ENCODE measurements at places on chromosomes 16 and 17.

DNA sequence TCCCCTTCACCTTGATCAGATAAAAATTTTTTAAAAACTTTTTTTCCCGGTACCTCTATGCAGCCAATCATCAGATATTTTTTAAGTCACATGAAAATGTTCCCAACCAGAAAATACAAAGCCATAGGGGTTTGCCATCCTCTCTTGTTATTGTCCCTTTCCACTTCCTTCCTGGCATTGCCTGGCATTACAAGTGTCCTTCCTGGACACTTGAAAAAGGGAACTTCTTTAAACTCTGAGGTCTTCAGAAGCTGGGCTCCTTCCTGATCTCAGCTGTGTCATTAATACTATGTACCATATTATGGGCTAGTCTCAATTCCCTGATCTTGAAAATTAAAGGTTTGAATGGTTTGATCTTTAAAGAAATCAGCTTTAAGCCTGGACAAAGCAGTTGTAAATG, 64.9 kb downstream of the TEX14 start:
- no peak for DNase-seq

DNA sequence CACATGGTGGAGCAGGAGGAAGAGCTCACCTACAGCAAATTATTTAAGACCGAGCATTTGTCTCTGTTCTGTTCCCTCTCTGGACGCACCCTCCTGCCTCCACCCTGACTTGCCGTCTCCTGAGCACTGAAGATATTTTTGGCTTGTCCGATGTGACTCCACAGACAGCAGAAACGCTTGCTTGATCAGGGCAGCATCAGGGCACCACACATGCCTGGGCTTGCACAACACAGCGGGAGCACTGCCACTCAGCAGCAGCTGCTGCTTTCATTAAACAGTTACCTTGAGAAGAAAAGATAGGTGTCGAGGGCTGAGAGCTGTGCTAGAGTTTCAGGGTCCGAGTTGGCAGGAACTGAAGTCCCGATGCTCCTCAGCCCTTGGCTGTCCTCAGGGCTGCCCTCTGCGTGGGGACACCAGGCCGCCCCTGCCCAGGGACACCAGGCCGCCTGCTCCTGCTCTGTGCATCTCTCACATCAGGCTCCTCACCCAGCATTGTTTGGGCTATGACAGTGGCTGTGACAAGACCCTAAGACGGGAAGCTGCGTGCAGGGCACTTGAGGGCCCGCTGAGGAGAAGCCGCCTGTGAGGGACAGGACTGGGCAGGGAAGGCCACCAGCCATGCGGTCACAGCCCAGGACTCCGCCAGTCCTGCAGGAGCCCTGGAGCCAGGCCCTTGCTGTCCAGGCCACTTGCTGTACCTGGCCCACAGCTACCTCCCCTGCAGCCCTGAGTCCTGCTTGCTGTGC, 21.3 kb upstream of the CDH15 start:
- no peak for DNase-seq

DNA sequence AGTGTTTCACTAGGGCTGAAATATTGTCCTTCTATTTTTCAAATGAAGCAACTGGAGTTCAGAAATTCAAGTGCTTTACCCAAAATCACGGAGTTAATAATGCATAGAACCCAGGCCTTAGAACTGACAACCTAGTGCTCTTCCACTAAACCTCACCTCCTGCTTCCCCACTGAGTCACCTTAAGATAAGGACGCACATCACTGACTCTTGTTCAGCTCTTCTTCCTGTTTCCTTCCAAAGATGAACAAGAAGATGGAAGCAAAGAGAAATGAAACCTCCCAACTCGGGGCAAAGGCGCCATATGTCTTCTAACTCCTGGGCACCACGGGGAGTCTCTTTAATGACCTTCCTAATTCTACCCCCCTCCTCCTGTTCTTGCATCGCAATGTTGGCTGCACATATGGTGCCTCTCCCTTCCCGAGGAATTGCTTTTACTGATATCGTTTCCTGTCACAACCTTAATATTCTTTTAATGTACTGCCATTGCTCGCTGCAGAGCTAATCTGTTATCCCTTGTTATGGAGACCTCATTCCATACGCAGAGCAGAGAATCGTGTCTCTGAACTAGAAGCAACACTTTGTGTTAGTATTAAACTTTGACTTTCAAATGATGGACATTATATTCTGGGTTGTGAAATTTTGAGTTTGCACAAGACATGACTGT, 591.4 kb downstream of the TMEM114 start:
- DNase-seq: no peak

DNA sequence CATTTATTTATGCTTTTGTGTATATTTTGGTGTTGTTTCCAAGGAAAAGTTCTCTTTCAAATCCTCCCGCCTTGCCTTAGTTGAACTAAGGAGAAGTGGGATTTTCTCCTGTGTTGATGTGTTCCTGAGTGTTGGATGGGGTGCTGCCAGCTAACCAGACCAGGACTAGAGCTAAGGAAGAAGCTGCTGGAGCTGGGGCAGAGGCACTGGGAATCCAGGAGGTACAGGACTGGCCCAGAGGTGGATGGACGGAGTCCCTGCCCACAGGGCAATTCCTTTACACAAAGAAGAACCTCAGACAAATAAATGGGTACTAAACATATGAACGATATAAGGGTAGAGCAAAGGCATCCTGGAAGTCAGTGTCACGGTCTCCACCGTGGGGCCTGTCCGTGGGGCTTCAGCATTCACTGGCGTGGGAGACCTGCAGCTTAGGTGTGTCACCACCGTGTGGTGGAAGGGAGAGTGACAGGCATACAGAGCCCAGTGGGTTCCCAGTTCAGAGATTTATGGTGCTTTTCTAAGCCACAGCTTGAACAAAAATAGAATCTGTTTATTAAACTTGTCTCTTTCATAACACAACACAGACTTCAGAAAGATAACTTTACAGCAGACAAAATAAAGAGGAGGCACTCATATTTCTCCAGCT, 270.7 kb downstream of the NTN1 start:
- peak; percentile 45 for DNase-seq

- no peak for DNase-seq
Observed at GRCh38 chr17:73142872-73143381, 21.9 kb upstream of the SSTR2 start.

DNA sequence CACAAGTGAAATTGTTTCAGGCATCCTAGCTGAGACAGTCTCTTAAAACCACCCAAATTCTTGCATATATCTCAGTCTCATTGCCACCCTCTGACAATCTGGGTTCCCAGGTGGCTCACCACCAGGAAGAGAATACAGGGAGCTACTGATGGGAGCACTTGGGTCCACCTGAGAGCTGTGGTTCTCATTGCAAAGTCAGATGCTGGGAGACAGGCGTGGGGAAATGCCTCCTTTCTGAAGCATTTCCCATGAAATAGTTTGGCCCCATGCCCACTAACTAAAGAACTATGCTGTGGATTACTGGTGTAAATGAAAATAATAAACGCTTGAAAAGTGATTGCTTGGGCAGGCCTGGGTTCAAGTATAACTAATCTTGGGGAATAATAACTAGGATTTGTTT, 70.3 kb downstream of the CMC2 start:
- no peak for DNase-seq

GRCh38 chr17:17411692-17412091, 65.1 kb upstream of the MED9 start:
- no peak for DNase-seq

- DNase-seq: no peak
Observed at GRCh38 chr16:84844049-84844350, 24.2 kb downstream of the CRISPLD2 start.

GRCh38 chr17:40436636-40437035, 6.6 kb upstream of the IGFBP4 start:
- no peak for DNase-seq

- no peak for DNase-seq
Observed at GRCh38 chr16:57472665-57473060, 10.2 kb downstream of the POLR2C start.

DNA sequence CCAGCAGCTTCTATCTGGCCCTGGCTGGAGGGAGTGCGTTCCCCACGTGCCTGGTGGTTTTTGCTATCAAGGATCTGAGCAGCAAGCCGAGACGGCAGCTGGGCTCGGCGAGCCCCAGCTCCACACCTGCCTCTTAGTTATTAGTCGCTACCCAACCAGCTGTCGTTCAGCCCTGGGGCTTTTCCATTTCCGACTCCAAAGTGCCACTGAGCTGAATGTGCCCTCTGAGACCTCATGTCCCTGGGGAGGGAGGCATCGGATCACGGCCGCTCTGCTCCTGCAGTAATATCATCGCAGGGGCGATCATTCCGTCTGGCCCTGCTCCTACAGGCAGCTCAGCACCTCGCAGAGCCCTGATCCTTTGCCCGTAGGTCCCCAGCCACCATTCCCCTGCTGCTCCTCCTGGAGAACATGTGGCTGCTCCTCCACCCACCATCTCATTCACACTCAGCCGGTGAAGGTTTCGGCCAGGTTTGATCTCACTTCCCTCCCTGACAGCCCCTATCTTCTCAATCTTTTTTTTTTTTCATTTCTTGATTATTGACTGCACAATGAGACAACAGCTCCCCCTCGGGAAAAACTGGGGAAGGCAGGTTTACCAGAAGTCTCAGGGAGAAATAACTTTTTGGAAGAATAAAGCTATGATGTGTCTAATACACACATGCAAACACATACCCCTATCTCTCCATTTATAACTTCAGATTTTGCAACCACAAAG, 86.7 kb downstream of the ZFHX3 start:
- DNase-seq: no peak

DNA sequence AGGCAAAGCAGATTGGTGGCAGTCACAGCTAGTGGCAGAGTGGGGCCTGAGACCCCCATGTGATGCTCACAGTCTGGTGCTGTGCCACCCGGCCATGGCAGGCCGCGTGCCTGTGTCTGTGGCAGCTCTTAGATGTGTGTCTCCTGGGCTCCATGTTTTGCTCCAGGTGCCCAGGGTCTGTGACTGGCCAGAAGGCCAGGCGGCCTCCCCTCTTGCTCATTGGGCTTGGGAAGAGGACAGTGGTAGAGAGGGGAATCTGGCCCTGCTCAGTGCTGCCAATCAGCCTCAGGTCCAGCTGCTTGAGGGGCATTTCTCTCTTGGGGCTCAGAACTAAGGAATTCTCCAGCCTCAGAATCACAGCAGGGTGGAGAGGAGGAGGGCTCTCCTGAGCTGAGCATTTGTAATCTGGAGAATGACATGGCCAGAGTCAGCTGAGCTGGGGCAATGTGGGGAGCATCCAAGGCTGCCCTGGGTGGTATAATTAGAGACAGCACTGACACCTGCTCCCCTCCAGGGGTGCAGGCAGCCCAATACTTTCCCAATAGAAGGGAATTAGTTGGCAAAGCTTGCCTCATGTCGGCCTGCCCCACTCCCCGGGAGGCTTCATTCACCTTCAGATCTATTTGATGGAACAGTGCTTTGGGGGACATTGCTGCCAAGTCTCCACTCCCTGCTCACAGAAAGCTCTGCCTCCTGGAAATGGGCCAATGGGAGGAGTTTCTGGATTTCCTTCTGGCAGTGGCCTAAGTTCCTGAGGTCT, 2.7 kb upstream of the LASP1NB start:
- no peak for DNase-seq

GRCh38 chr17:31842195-31843069, 16.6 kb downstream of the COPRS start:
- peak; percentile 83 for DNase-seq

GRCh38 chr17:20026960-20027359, 17.8 kb downstream of the SPECC1 start:
- DNase-seq: no peak

- no peak for DNase-seq
Observed at GRCh38 chr17:50593321-50593720, 32.8 kb downstream of the CACNA1G start.

GRCh38 chr16:66512272-66513110, 37.4 kb downstream of the TK2 start:
- no peak for DNase-seq

GRCh38 chr17:39660011-39660360, 5.2 kb upstream of the TCAP start:
- no peak for DNase-seq

DNA sequence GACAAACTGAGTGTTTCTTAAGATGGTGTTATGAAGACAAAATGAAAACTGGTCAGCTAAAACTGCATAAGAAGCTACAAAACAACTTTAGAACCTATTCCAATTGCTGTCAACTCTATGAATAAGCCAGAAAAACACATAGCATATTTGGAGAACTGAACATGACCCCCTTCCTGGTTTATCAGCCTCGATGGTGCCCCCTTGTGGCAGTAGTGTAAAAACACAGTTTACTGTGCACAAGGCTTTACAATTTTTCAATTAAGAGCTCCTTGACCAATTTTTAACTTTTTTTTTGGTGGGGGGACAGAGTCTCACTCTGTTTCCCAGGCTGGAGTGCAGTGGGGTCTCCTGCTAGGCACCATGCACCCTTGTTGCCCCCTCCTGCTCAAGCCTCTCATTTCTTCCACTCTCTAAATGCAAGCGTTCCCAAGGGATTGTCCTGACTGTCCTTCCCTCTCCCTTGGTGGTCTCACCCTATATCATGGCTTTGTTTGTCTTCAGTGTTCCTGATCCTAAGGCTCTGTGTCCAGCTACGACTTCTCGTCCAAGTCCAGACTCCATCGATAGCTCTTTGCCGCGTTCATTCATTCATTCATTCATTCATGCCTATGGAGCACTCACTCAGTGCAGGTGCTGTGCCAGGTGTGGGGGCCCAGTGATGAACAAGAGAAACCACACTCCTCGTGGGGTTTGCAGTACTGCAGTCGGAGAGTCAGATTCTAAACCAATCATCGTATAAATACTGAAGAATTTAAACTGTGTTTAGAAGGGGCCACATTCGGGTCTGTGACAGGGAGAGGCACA, 7.5 kb downstream of the EIF1 start:
- DNase-seq: peak; percentile 68

DNA sequence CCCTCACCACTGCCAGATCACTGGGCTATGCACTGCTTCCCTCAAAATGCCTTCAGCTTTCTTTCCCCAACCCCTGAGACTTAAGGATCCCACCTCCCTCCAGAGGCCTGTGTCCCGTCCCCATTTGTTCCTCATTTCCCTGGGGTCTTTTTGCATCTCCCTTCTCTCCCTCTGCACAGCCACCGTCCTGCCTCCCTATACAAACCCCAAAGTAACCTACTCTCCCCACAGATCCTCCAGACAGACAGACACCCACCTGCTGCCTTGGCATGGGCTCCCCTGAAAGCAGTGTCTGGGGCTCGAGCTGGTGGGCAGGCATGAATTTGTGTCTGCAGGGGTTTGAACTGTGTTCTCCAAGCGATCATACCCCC, 69.4 kb upstream of the TNRC6C start:
- DNase-seq: no peak

DNA sequence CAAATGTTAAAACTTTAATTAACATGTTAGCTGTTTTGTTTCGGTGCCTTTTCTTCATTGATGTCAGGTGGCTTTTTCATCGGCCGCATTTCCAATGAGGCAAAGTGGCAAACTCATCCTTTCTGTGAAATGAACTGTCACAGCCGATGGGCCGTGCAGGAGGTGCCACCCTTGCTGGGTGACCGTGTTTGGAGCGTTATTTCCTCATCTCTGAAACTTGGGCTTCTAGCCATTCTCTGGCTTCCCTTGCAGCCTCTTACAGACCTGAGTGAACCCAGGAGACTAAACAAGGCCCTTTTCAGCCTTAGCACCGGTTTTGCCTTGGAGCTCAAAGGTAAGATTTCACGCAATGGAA, 42.2 kb upstream of the PRSS54 start:
- no peak for DNase-seq

- no peak for DNase-seq
Observed at GRCh38 chr16:23388786-23389185, 64.2 kb downstream of the COG7 start.

- peak; percentile 13 for DNase-seq
Observed at GRCh38 chr17:7336240-7337175, at the start of gene ACAP1. TSS of gene ACAP1 (plus strand) at chr17:7336529. CDS start at chr17:7336735, 206 bp downstream.
